ENCODE measurements at places on chromosomes 7 and 10.

DNA sequence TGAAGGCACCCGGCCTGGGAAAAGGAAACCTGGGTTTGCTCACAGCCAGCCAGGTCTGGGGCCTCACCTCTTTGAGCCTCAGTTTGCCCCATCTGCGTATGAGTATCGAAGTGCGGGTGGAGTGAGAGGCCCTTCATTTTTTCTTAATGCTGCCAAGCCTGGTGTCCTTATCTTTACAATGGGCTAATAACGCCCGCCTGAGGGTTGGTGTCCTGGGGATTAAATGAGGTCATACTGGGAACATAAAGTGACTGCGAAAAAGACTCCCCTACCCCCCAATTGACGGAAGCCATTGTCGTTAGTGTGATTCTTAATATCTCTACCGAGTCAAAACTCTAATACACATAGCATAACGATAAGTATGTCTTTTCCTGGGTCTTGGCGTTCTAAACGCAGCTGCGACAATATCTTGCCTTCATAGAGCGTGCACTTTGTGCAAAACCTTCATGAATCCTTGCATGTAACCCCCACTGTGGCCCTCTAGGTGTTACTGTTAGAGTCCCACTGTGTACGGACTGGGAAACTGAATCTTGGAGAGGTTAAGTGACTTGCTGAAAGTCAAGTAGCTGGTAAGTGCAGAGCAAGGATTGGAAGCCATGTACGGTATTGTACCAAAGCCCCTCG lies 11.4 kb upstream of the GRB10 start:
- no peak for DNase-seq

- DNase-seq = no peak
These were observed 8.0 kb upstream of the ACTR3B start for GRCh38 chr7:152751449-152752141.

DNA sequence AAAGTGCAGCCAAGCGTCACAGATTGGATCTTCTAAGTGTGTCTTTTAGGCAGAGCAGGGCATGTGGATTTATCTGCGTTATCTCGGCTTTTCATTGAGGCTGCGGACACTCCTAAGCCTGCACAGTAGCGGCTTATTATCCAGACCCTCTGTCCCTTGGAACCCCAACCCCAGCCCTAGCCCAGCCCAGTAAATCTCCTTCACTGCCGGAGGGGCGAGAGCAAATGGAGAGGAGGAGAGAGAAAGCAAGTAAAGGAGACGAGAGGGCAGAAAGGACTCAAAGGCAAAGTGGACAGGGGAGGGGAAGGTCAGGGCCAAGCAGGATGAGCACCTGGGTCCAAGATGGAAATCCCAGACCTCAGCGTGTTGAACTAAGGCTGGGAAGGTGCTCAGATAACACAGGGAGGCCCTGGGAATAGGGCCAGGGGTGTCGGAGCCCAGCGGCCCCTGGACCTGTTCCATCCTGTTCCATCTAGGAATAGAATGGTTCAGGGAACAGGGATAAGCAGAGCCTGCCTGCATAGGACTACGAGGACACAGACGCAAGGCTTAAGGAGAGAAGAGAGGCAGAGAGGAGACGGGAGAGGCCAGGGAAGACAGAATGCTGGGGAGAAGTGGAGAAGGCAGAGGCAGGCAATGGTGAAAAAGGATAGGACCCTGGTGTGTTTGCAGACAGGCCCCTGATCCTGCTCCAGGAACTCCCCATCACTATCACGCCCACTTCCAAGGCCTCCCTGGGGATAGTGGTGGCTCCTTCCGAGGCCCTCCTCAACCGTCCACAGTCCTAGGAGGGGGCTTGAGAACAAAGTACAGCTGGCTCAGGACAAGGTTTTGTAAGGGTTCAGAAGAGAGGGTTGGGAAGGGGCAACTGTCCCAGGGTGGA lies 99.6 kb downstream of the CHST15 start:
- no peak for DNase-seq

GRCh38 chr10:122113945-122114747 lies 125.2 kb downstream of the TACC2 start:
- DNase-seq = no peak

- no peak for DNase-seq
These were observed 5.3 kb downstream of the LARP4B start for GRCh38 chr10:926075-926698.

GRCh38 chr10:70144372-70145110 lies 2.0 kb downstream of the TYSND1 start:
- no peak for DNase-seq

- DNase-seq = no peak
These were observed 70.2 kb upstream of the PDE1C start for GRCh38 chr7:32140210-32140939.

GRCh38 chr10:47261556-47261955 lies 38.4 kb upstream of the GDF10 start:
- DNase-seq = no peak

GRCh38 chr7:46912692-46913091 lies 669.2 kb downstream of the TNS3 start:
- DNase-seq = no peak

DNA sequence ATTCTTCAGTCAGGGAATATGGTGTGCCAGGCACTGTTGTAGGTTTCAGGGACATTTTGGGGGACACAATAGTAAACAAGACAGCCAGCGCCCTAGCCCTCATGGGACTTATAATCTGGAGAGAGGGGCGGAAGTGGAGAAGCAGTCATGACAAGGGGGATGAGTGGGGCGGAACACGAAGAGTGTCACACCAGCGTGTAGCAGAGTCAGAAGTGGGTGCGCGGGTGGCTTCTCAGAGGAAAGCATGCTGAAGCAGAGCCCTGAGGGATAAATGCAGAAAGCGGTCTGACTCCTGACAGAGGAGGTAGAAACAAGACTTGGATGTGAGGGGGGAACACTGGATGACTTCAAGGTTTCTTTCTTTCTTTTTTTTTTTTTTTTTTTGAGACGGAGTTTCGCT lies 160.3 kb upstream of the LYZL2 start:
- no peak for DNase-seq

- no peak for DNase-seq
These were observed 1.6 kb upstream of the TEX36 start for GRCh38 chr10:125684581-125684980.

GRCh38 chr7:133300811-133301210 lies 47.9 kb downstream of the EXOC4 start:
- no peak for DNase-seq

- no peak for DNase-seq
These were observed 68.9 kb downstream of the MYOF start for GRCh38 chr10:93413252-93413689.

DNA sequence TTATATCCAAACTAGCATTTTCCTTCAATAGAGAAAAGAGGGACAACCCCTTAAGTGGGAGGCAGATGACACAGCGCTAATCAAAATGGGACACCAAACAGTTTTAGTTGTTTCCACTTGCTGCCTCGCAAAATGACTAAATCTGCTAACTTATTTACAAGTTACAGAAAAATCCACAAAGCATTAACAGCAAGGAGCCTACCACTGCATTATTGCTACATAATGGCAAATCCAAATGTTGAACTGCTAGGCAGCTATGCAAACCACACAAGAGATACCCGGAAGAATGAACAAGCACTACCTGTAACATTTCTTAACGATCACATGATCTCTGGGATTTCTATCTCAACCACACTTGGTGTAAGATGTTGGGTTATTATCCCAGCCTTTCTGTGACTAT lies 96.7 kb downstream of the SFMBT2 start:
- DNase-seq = no peak

- DNase-seq = no peak
These were observed 230.5 kb upstream of the AUTS2 start for GRCh38 chr7:69367780-69368179.

DNA sequence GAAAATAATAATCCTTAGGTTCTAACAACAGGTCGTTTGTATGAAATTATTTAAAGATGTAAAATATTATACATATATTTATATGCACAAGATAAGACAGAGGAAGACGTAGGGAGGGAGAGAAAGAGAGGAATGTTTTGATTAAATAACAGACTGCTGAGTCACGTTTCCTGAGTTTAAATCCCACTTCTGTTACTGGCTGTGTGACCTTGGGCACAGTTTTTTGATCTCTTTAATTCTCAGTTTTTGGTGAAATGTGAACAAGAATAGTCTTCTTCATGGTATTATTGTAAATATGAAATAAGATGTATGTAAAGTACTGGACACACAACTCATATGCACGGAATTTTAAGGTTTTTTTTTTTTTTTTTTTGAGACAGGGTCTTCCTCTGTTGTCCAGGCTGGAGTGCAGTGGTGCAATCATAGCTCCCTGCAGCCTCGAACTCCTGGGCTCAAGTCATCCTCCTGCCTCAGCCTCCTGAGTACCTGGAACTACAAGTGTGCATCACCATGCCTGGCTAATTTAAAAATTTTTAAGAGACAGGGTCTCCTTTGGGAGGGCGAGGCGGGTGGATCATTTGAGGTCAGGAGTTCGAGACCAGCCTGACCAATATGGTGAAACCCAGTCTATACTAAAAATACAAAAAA lies 42.6 kb downstream of the BAMBI start:
- DNase-seq = no peak

- DNase-seq = no peak
These were observed 228.9 kb upstream of the TCF7L2 start for GRCh38 chr10:112721080-112721698.

- DNase-seq = no peak
These were observed 42.7 kb upstream of the PITRM1 start for GRCh38 chr10:3215153-3215775.

- DNase-seq = no peak
These were observed 109.5 kb downstream of the ADRA2A start for GRCh38 chr10:111186358-111186757.

GRCh38 chr10:52146766-52147165 lies 167.3 kb upstream of the DKK1 start:
- DNase-seq = no peak

GRCh38 chr10:93280121-93280698 lies 201.9 kb downstream of the MYOF start:
- DNase-seq = no peak

DNA sequence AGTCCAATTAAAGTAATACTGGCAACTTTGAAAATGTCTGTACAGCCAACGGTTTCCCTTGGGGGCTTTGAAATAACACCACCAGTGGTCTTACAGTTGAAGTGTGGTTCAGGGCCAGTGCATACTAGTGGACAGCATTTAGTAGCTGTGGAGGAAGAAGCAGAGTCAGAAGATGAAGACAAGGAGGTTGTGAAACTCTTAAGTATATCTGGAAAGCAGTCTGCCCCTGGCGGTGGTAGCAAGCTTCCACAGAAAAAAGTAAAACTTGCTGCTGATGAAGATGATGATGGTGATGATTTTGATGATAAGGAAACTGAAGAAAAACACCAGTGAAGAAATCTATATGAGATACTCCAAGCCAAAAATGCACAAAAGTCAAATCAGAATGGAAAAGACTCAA lies 72.2 kb downstream of the ZNF783 start:
- DNase-seq = no peak

DNA sequence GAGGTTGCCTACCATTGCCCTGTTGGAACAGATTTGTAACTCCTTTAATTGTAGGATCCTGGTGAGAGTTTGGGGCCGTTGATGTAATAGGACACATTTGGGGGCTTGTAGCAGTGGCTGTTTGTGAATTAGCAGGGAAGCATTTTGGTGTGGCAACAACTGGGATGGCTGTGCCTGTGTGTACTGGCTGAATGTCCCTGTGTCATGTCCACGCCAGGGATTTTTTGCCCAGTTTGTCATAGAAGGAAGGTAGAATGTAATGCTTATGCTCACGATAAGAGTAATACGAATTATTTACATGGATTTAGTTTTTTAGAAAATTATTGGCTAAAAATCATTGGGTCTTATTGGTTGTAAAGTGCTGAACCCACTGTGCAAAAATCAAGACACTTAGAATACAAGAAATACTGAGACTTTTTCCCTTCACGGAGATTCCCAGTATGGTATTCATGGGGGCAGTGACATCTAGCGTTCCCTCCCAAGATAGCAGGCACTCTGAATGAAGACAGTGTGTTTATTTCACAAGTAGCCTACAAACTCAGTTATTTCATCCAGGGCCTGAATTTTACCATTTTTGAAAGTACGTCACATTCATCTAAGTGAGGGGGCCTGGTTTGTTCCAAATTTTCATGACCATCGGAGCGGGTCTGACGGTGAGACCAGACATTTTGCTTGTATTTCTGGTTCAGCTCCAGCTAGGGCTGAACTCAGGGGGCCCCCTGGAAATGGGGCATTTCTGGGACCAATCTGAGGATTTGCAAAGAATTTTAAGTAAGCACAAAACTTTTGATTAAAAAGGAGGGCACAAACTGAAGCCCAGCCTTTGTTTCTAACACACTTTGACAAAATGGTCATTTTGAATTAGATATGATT lies 74.7 kb downstream of the CACNB2 start:
- DNase-seq = peak; percentile 68

DNA sequence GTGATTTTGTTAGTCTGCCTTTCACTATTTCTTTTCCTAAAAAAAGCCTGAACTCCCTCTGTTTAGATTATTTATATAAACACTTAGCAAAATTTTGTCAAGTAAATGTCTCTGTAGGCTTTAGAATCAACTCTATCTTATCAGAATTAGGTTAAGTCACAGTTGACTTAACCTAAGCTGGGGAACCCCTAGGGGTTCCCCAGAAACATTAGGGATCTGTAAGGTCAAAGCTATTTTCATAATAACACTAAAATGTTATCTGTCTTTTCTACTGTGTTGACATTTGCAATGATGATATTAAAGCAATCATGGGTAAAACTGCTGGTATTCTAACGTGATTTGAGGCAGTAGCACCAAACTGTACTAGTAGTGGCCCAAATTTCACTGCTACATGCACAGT lies 24.3 kb downstream of the DYNC1I1 start:
- DNase-seq = no peak

- DNase-seq = no peak
These were observed 178.7 kb upstream of the PPP2R2D start for GRCh38 chr10:131722121-131722520.

GRCh38 chr10:71685554-71686232 lies 33.9 kb downstream of the C10orf105 start:
- no peak for DNase-seq
